NCI-H774 (cell line): ENCODE measurements at places on chromosomes 11 and 22.

- DNase-seq: no peak
Observed at GRCh38 chr11:118136801-118137200, 15.8 kb downstream of the SCN4B start.

DNA sequence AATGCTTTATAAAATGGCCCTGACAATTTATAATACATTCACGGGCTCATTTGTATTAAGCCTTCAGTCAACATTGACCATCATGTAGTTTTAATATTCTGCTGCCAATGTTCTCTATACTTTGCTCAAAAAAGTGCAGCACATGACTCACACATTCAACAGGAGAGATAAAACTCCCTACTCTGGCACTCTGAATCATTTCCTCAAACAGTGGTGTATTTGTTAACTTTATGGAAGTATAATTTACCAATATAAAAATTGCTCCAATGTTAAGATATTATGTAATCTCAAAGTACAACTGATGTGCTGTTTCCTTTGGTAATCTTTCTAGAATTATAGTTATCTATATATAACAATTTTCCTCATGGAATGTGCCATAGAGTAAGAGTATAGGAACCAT, 39.9 kb downstream of the MAML2 start:
- no peak for DNase-seq

DNA sequence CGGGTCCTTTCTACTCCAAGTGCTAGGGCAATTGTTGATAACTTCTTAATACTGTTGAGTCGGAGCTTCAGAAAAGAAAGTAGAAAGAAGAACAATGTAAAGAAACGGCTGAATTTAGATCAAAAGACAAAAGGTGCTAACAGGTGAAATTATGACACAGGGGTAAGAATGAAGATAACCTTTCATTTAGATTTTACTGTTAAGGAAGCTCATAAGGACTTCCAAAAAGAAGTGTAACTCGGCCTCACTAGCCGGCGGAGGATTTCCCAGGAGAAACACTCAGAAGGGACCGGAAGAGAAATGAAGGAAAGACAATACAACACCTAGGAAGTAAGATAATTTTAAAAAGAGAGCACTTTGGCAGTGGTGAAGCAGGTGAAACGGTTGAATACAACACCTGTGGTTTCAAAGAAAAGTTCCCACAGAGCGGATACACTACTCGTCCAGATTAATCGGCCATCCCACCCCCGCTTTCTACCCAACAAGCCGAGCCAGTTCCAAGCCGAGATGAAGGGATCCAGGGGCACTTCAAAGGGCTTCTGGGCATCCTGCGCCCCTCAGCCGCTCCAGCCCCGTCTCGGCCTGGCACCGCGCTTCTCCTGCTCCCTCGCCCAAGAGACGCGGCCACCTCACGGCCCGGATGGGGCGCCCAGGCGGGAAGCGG, 737 bp downstream of the PPP2R1B start:
- no peak for DNase-seq

DNA sequence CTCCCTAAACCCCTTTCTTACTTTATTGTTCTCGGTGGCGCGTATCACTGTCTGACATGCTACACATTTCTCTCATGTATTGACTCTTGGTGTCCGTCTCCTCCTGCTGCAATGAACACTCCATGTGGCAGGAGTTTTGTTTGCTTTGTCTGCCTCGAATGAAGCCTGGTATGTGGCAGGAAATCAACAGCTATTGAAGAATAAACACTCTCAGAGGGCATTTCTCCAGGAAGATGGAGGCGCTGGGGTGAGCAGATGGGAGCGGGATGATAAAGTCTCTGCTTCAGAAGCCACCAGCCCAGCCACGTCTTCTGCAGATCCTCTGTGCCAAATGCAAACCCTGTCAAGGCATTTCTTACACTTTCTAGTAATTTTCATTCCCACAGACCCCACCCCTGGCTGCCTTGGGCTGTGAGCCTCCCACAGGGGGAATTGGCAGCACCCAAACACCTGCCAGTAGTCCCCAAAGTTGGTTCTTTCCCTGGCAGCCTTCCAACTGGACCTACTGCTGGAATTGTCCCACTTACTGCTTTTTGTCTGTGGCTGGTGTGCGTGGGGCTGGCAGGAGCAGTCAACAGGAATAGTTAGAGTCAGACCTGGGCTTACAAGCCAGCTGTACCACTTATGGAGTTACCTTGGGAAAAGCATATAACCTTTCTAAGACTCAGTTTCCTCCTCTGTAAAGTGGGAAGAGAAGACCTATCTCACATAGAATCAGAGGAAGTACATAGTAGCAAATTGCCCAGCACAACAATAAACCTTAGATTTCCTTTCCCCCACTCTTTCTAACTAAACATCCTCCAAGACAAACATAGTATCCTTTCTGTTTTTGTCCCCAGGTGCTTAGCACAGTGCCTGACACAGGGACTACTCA, 13.3 kb upstream of the IL10RA start:
- DNase-seq: peak; percentile 10

DNA sequence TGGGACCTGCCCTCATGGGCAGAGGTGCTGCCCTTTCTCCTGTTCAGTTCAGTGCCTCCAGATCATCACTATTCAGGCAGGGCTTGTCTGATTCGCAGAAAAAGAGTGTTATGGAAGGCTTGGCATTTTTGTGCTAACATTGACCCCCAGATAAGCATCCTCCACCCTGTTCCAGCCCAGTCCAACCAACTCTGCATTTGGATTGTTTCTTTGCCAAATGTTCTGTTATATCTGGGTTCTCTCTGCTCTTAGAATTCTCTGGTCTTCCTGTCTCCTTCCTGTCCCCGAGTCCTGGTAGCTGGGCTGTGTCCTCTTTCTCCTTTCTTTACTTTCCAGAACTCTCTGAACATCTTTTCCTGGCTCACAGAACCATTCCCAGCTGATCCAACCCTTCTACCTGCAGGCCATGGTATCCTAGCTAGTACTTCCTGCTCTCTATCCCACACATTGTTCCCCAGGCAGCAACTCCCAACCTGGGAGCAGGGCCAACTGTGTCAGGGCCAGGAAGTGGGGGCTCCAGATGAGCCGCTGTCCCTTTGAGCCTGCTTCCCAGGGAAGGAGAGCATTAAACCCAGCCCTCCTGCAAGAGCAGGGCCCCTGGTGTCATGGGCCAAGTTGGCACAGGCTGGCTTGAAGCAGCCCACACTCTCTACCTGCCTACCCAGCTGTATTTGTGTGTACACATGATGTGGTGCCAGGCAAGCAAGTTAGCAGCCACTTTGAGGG, 280.7 kb upstream of the CADM1 start:
- DNase-seq: peak; percentile 50

- no peak for DNase-seq
Observed at GRCh38 chr11:10305964-10306918, 1.4 kb downstream of the ADM start.

- no peak for DNase-seq
Observed at GRCh38 chr11:70888061-70888460, 364.3 kb downstream of the SHANK2 start.

- DNase-seq: no peak
Observed at GRCh38 chr11:1343391-1344055, 34.1 kb upstream of the TOLLIP start.

- no peak for DNase-seq
Observed at GRCh38 chr11:44617671-44618461, 52.4 kb downstream of the CD82 start.

GRCh38 chr11:96207459-96208449, 135.2 kb downstream of the MAML2 start:
- no peak for DNase-seq

GRCh38 chr11:69373251-69373635, 79.3 kb downstream of the MYEOV start:
- no peak for DNase-seq
